ENCODE measurements at places on chromosomes 6 and 20.

DNA sequence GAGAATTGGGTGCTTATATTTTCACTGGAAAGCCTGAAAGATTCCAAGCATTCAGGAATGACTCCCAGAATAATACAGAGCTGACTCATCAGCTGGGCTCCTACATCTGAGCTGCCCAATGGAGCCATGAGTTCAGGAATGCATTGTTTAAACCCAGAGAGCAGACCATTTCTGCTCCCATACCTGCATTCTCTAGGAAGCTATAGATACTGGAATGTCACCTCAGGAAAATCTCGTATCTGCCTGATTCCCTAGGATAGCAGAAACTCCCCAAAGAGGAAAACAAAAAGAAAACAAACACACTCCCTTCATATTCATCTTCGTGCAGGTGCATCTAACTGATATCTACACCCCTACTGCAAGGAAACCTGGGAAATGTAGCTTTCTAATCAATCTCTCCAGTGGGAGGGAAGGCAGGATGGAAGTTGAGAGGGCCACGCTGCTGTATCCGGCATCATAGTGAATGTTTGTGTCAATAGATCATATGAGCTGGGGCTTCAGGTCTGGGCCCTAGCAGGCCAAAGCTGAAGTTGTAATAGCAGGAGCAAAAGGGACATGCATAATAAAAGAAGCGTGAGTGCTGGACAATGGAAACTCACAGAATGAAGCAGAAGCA lies 8.2 kb upstream of the SLC2A12 start:
- no peak for DNase-seq

DNA sequence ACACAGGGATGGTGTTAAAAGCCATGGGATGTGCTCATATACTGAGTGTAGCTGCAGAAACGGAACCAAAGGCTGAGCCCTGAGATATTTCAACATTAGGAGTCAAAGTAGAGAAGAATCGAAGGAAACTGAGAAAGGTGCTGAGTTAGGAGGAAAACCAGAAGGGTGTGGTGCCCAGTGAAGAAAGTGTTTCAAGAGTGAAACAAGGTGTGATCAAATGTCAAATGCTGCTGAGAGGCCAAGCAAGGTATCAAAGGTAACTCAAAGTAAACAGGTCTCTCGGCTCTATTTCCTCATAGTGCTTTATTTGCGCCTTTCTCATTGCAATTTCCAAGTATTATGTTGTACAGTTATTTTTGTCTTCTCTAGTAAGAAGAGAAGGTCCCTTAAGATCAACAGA lies 94.1 kb downstream of the PRDM1 start:
- DNase-seq, result no peak

- no peak for DNase-seq
Observed at GRCh38 chr6:148906386-148906785, 159.6 kb downstream of the UST start.

GRCh38 chr6:131231103-131231502 lies 95.8 kb downstream of the AKAP7 start:
- no peak for DNase-seq
